Aorta (tissue), 5 donors: ENCODE measurements at places on chromosomes 4 and X. TPM values are rescaled to one million over a fixed set of nuclear protein-coding genes. Genes with fewer than 3 reads are reported as not detected.
A peak's percentile ranks its signal among the peaks of the same experiment; 100 is the strongest.

Gene TLR10
- 0.32 TPM for total RNA-seq

Gene PABPC4L
- total RNA-seq: 3.0 TPM

GRCh38 chr4:181536811-181537434 lies 706.3 kb upstream of the TENM3 start:
- H3K4me3 ChIP-seq: no peak overlapping the region
- no peaks in the 10 kb centered on the region for H3K4me1 ChIP-seq
- H3K27me3 ChIP-seq: no peaks in the 10 kb centered on the region
- DNase-seq: no peak
- no peaks in the 10 kb centered on the region for H3K36me3 ChIP-seq
- H3K27ac ChIP-seq: no peak overlapping the region

GRCh38 chr4:183185018-183185417 lies 86.0 kb downstream of the WWC2 start:
- DNase-seq: no peak
- H3K27me3 ChIP-seq: no peaks in the 10 kb centered on the region
- no peaks in the 10 kb centered on the region for H3K4me1 ChIP-seq
- H3K27ac ChIP-seq: no peak overlapping the region

GRCh38 chrX:149470955-149471354 lies 34.2 kb downstream of the IDS start:
- H3K27ac ChIP-seq: no peak overlapping the region
- H3K36me3 ChIP-seq: no peaks in the 10 kb centered on the region
- H3K4me1 ChIP-seq: no peaks in the 10 kb centered on the region
- peak; percentile 92 for DNase-seq
- H3K27me3 ChIP-seq: no peaks in the 10 kb centered on the region
- H3K4me3 ChIP-seq: no peak overlapping the region

GRCh38 chrX:46255046-46255445 lies 290.2 kb downstream of the ZNF674 start:
- no peaks in the 10 kb centered on the region for H3K27me3 ChIP-seq
- no peak overlapping the region for H3K4me3 ChIP-seq
- no peaks in the 10 kb centered on the region for H3K4me1 ChIP-seq
- no peak for DNase-seq

GRCh38 chrX:23742174-23742696 lies 841 bp downstream of the ACOT9 start:
- no peaks in the 10 kb centered on the region for H3K36me3 ChIP-seq
- no peaks in the 10 kb centered on the region for H3K4me1 ChIP-seq
- H3K27me3 ChIP-seq: no peaks in the 10 kb centered on the region
- peak overlapping the region; percentile 76 for H3K27ac ChIP-seq
- peak overlapping the region; percentile 94 for H3K4me3 ChIP-seq

DNA sequence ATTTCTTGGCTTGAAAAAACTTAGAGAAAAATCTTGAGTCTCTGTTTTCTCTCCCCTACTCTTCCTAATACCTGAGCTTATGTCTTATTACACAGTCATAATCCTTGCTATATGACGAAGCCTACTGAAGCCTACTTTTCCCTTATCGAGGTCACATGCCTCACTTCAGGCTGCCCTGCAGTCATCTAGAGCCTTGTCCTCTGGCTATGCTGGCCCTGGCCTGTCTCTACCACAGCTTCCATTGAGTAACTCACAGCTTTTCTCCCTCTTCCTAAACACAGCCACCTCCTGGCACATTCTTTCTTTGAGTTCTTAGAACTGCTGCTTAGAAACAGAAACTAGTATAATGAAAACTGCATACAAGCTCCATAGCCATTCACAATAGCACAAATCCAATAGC lies 1698.3 kb downstream of the STIM2 start:
- no peaks in the 10 kb centered on the region for H3K27me3 ChIP-seq
- H3K27ac ChIP-seq: no peak overlapping the region
- no peak overlapping the region for H3K4me3 ChIP-seq
- no peaks in the 10 kb centered on the region for H3K4me1 ChIP-seq
- DNase-seq: no peak

Gene PLAC8
- total RNA-seq: 4.2 TPM

Gene RGN
- total RNA-seq: 10.3 TPM

DNA sequence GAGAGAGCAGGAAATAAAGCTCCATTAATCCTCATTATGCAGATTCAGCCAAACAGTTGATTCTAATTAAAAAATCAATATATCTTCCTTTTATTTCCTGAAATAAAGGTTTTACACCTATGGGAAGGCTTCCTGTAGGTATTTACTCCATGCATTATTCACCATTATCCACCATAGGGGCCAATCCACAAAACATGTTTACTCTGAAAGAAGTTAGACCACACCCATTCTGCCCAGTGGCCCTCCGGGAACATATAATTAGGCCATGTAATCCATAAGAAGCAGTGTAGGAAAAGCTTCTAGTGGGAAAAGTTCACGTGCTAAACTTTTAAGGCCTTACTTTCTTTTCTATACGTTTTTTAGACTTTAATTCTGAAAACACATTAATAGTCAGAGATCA lies 57.7 kb downstream of the SAT1 start:
- no peaks in the 10 kb centered on the region for H3K27me3 ChIP-seq
- no peak overlapping the region for H3K4me3 ChIP-seq
- H3K27ac ChIP-seq: no peak overlapping the region
- H3K4me1 ChIP-seq: peaks cover 5% of the 10 kb centered on the region
- no peak for DNase-seq

DNA sequence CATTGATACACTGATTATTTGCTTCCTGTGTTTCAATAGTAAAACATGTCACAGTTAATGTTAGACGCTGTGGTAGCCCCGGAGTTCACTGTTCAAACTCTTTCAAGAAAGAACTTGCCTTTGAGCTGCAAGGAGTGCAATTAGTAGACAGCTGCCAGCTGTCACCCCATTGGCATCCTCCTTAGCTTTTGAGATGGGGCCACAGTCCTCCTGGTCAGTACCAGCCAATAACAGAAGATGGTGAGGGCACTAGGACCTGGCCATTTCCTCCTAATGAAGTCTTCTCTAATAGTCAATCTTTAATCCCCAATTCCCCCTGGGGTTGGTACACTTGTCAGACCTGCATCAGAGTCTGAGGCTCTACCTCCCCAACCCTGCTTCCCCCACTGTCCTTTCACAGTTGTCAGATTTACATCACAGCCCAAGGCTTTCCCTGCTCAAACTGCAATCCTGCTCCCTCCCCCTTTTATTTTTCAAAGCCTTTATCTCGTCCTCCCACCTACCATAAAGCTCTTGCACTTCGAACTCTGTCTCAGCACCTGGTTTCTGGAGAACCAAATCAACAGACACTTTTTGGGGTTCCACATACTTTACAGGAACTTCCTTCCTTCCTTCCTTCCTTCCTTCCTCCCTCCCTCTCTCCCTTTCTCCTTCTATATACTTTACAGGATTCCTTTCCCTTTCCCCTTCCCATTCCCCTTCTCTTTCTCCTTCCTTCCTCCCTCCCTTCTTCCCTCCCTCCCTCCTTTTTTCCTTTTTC lies 182.0 kb downstream of the RASL11B start:
- no peak overlapping the region for H3K27ac ChIP-seq
- H3K4me1 ChIP-seq: no peaks in the 10 kb centered on the region
- no peak for DNase-seq
- no peaks in the 10 kb centered on the region for H3K36me3 ChIP-seq
- H3K4me3 ChIP-seq: no peak overlapping the region

Gene S100G
- total RNA-seq: not detected

- no peaks in the 10 kb centered on the region for H3K27me3 ChIP-seq
- no peaks in the 10 kb centered on the region for H3K4me1 ChIP-seq
- no peaks in the 10 kb centered on the region for H3K36me3 ChIP-seq
- no peak for DNase-seq
These were observed 3.9 kb upstream of the HPGDS start for GRCh38 chr4:94346541-94346940.

Gene BEX2
- total RNA-seq: 4.7 TPM

Gene TCEAL7
- total RNA-seq: 8.4 TPM

DNA sequence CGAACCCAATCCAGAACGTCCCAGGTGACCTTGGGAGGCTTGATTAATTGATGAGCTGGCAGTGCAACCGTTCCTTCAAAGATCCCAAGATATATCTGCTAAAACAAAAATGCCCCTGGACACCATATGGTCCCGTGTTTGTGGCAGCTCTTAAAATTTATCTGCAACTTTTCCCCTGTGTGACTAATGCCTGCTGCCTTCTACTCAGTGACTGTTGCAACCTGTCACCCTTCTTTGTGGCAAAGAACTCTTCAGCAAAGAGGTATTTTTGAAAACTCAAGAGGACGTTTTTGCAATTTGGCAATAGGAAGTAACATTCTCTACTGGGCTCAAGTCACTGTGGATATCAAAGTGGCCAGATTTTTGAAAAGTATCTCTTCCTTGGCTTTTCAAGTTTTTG lies 75.8 kb upstream of the SOD3 start:
- H3K27me3 ChIP-seq: no peaks in the 10 kb centered on the region
- DNase-seq: no peak
- no peak overlapping the region for H3K4me3 ChIP-seq
- no peaks in the 10 kb centered on the region for H3K4me1 ChIP-seq
- H3K36me3 ChIP-seq: no peaks in the 10 kb centered on the region
- H3K27ac ChIP-seq: no peak overlapping the region

Gene LRAT
- total RNA-seq: 0.27 TPM

DNA sequence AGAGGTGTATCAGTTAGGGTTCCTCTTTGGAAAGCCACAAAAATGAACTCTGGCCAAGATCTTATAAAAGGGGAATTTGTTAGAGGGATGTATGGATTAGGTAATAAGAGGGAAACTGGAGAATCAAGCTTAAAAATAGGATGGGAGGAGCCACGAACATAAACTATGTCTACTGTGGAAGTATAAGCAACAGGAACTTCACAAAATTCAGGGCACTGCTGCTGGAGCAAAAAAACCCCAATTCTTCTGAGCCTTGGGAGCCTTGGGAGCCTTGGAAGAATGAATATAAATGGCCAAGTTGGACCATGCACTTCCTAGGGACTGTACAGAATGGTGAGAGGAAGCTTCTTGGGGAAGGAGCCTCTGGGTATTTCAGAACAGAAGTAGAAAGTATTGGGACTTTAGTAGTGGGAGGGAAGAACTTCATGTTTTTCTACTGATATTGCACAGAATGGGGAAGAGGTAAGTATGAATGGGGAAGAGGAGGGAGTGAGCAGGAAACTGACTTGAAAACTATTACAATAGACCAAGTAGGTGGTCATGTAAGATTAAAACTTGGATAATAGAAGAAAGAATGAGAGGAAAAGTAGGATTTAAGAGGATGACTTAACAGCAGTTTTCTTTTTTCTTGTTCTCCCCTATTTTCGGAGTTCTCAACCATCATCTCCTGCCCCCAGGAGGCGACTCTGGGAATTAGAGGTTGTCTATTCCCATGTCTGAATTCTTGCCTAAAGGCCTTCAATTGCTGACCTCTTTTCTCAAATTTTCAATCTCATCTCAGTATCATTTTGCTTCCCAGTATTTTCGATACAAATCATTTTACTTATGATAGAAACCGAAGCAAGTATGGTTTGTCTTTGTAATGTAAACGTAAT lies 44.4 kb upstream of the TAPT1 start:
- H3K4me1 ChIP-seq: peaks cover 4% of the 10 kb centered on the region
- no peak for DNase-seq
- H3K4me3 ChIP-seq: no peak overlapping the region
- no peaks in the 10 kb centered on the region for H3K27me3 ChIP-seq
- H3K36me3 ChIP-seq: no peaks in the 10 kb centered on the region
- H3K27ac ChIP-seq: no peak overlapping the region

DNA sequence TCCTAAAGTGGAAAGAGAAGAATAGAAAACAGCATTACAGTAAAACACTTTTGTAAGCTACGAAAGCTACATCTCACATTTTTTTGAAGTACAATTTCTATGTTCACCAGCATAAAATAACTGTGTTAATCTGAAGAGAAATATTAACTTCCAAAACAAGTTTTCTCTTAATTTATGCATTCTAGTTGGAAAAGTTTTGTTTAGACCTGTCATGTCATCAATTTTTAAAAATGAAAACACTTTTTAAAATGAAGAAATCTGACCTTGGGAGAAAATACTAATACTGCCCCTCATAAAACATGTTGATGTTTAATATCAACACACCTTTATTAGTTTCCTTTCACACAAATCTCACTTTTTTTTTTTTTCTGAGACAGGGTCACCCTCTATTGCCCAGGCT lies 45.2 kb downstream of the CCDC158 start:
- H3K36me3 ChIP-seq: no peaks in the 10 kb centered on the region
- no peaks in the 10 kb centered on the region for H3K27me3 ChIP-seq
- H3K27ac ChIP-seq: no peak overlapping the region
- DNase-seq: no peak
- no peaks in the 10 kb centered on the region for H3K4me1 ChIP-seq

DNA sequence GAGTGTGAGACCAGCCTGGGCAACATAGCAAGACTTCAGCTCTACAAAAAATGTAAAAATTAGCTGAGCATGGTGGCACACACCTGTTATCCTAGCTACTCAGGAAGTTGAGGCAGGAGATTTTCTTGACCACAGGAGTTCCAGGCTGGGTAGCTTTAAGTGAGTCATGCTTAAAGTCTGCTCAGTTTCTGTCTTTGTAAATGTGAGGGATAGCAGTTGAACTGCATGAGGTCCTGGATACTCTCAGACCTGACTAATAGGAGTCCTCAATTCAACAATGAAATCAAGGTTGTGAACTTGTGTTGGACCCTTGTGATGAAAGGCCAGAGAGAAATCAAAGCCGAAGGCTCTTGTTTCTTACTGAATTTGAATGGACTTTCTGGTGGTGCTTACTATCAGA lies 45.2 kb downstream of the STARD8 start:
- H3K36me3 ChIP-seq: no peaks in the 10 kb centered on the region
- H3K4me1 ChIP-seq: no peaks in the 10 kb centered on the region
- H3K4me3 ChIP-seq: no peak overlapping the region
- no peaks in the 10 kb centered on the region for H3K27me3 ChIP-seq
- no peak for DNase-seq
- H3K27ac ChIP-seq: no peak overlapping the region

Gene MPP1
- 45.7 TPM for total RNA-seq

DNA sequence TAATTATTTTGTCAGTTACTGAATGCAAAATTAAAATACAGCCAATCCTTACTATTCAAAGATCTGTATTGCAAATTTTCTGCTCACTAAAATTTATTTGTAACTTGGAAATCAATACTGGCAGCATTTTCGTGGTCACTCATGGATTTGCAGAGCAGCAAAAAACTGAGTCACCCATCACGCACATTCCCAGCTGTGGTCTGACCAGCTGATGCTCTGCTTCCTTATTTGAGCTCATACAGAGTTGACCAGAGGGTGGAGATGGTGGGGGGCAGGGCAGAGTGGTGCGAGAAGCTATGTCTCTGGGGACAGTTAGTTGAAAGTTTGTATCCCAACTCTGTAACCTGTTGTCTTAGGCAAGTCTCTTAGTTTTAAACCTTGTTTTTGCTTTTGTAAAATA lies 214.8 kb downstream of the SPCS3 start:
- no peak for DNase-seq
- no peaks in the 10 kb centered on the region for H3K36me3 ChIP-seq
- H3K27me3 ChIP-seq: no peaks in the 10 kb centered on the region
- H3K4me3 ChIP-seq: no peak overlapping the region

DNA sequence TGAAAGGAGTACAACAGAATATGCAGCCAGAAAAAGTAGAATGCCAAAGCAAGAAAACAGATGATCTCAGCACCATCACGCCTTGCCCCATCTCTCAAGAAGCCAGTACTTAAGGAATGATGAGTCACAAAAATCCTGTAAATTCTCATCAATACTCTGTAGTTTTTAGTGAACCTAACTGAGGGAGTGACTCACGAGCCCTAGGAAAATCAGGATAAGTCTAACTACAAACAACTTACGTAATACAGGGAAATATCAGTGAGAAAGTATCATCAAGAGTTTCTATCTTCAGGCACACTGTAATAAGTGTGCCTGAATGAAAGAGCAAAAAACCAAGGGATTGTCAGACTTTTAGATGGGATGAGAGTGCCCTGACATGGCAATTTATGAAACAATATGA lies 644.4 kb downstream of the STPG2 start:
- H3K36me3 ChIP-seq: no peaks in the 10 kb centered on the region
- DNase-seq: no peak
- H3K27me3 ChIP-seq: no peaks in the 10 kb centered on the region
